EH (cell line): ENCODE measurements at places on chromosomes 11 and 22.

DNA sequence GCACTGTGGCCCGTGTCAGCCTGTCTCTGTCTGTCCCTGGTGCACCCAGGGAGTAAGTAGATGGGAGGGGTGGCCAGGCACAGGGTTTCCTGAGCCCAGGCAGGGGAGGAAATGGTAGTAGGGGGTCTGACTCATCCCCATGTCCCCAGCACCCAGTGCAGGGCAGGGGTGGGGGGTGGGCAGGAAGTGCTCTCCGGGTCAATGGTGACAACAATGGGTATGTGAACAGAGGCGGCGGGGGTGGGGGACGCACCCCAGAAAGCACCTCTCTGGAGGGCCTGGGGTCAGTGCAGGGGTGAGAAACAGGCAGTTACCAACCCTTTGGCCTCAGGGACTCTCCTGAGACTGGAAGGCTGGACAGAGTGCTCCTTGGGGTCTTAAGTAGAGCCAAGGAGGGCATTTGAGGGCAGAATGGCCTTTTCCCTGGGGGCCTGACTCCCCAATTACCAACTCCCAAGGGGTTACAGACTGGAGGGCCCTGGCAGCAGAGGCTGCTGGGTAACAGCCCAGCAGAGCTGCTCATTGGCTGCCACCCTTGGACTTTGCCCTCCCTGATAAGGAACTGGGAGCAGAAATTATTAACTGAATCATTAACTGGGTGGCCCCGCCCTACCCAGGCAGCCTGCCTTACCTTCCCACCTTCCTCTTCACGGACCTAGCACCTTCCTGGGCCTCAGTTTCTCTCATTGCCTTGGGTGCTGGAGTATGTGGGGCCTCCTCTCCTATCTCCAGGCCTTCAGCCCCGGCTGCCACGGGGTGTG, 4.2 kb downstream of the MYRF start:
- peak; percentile 83 for DNase-seq

DNA sequence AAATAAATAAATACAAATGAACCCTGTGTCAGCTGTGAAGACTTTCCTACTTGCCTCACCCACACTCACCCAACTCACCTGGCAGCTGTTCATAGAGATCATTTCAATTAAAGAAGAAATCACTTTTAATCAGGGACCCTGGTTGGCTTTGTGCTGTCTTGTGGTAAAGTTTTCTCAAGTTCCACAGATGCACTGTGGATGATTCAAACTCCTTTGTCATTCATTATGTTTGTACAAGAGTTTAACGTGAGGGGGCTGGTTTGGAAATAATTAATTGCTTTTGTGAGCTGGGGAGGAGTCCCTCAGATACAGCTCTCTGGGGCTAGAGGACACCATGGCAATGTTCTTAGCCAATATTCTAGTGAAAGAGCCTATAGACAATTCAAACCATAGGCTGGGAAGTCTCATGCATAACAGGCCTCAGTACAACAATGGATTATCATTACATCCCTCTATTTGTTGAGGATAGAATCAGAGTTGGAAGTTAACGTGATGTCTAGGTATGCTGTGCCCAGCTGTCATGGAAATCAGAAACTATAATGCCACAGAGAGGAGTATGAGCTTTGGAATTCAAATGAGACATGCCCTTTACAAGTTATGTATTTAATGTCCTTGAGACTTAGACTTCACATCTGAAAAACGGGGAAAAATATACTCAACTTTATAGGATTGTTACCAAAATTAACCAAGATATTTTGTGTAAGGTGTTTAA, 698.5 kb downstream of the KCNA4 start:
- peak; percentile 91 for DNase-seq

GRCh38 chr11:134041791-134042696, 26.8 kb upstream of the JAM3 start:
- DNase-seq: no peak

DNA sequence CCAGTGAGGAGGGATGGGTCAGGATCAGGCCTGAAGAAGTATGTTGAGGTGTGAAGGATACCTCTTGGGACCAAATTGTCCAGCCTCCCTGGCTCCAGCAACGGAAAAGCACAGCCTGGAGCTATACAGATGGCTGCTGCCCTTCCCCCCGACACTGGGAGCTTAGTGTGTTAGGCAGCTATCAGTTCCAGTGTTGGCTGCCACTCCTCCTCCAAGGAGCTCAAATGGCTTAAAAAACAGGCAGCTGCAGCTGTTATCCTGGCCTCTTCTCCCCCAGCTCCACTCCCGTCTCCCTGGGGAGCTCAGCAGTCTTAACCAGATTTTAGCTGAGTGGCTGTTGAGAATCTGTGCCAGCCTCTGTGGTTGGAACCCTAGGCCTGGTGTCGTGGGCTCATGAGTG, 225.0 kb downstream of the JRKL start:
- DNase-seq: no peak

DNA sequence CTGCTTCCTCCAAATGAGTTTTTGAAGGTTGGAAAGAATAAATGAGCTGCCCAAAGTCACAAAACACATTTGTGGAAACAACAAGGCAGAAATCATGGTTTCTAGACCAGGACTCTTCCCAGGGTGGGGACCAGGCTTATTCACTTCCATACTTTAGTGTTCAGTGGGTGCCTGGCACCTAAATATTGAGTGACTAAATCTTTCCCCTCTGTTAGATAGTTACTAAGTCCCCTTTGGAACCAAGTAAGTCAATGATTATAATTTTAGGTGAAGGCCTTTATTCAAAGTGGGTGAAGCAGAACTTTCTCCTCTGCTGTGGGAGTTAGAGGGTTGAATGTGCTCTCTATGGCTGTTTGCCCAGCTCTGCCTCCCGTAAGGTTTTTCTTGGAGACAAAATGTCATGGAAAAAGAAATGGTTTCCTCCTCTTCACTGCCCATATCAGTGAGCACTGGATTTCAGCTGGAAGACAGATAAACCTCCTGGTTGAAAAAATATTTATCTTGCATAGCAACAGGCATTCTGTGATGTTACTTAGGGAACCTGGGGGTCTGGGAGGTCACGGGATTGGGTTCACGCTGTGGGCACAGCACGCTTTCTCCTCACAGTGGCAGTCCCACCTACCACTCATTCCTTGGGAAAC, 117.8 kb downstream of the CCDC81 start:
- DNase-seq: no peak

DNA sequence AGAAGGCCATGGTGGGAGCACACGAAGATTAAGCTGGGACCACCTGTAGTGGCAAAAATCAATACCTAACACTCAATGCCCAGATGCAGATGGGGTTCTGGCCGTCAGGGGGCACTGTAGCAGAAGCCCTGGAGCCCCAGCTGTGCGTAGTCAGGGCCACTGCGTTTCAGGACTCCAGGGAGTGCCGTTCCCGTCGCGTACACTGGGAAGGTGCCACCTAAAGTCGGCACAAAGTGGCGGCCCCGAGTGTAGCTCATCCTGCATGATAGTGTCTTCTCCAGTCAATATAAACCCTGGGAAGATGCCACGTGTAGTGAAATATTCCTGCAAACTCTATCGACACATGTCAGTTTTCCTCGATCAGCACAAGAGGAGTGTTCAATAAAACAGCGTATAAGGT, 123.8 kb upstream of the NTM start:
- DNase-seq: no peak

DNA sequence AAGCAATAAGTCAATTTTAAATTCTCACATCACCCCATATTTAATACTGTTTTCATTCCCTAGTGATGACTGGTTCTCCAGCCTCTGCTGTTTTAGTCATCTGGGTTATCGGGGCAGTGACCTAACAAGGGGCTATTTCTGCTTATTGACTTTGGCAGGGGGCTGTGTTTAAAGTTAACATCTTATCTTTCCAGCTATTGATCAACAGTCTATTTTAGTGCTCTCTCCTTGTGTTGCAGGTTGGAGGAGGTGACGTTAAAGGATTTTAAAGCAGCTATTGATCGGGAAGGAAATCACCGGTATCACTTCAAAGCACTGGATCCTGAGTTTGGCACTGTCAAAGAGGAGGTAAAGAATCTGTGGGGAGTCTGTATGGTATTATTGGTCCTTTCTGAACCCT, 7.7 kb upstream of the DLAT start:
- DNase-seq: peak; percentile 37

- DNase-seq: peak; percentile 91
Observed at GRCh38 chr11:795634-796564, 2.2 kb downstream of the SLC25A22 start.

GRCh38 chr11:122653916-122654585, 1.5 kb upstream of the UBASH3B start:
- no peak for DNase-seq

- no peak for DNase-seq
Observed at GRCh38 chr11:8017071-8017470, 29.9 kb downstream of the EIF3F start.

GRCh38 chr11:130403271-130403804, 25.1 kb downstream of the ADAMTS8 start:
- DNase-seq: peak; percentile 85

- peak; percentile 43 for DNase-seq
Observed at GRCh38 chr11:73759610-73760134, 1.2 kb downstream of the RAB6A start.

DNA sequence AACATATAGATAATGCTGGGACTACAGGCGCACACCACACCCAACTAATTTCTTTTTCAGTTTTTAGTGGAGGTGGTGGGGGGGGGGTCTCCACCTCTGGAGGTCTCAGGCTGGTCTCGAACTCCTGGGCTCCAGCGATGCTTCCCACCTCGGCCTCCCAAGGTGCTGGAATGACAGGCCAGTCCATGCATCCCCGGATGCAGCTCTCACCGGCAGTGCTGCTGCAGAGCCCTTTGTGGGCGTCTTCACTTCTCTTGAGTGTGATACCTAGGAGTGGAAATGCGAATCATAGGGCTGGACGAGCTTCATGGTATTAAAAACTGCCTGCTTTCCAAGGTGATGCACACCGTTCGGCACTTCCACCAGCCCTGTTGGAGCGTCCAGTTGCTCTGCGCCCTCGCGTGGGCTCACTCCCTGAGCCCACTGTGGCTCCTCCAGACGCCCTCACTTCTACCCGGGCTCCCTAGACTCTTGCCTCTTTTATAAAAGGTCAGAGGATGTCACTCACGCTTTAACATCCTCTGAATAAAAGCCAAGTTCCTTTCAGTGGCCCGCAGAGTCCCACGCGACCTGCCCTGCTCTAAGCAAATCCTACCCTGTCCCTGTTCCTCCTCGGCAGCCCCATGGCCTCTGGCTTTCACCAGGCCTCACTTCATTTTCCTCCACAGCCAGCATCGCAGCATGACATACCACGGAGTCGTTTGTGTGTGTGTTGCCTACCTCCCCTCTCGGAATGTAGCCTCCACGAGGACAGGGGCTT, 837 bp upstream of the BID start:
- DNase-seq: no peak

- peak; percentile 63 for DNase-seq
Observed at GRCh38 chr22:50274311-50274710, 4.1 kb upstream of the MAPK11 start.

DNA sequence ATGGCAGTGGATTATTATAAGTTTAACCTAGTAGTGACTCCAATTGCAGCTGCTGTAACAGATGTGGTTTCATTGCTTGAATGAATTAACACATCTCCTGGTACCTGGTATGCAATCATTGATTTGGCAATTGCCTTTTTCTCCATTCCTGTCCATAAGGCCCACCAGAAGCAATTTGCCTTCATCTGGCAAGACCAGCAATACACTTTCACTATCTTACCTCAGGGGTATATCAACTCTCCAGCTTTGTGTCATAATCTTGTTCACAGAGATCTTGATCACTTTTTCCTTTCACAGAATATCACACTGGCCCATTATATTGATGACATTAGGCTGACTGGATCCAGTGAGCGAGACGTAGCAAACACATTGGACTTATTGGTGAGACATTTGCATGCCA, 128.7 kb upstream of the ZC3H12C start:
- no peak for DNase-seq

- DNase-seq: no peak
Observed at GRCh38 chr22:50302564-50302963, 4.9 kb downstream of the PLXNB2 start.

GRCh38 chr11:96035031-96035739, 111.3 kb upstream of the MTMR2 start:
- no peak for DNase-seq

GRCh38 chr22:29744902-29745301, 21.9 kb downstream of the ZMAT5 start:
- DNase-seq: peak; percentile 61

DNA sequence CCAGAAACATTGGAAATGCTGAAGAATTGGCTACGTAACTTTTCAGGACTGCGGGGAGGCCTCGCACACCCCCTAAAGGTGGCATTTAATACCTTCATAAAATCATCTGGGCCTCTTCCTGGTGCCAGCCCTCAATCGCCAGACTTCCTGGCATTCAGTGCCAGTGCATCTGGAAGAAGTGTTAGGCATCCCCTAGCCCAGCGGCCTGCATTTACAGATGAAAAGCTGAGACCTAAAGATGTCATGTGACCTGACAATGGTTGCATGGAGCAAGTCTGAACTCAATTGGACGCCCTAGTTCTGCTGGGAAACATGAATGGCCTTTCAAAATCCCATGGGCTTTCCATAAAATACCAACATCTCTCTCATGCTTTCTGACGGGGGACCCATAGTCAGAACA, 81.0 kb upstream of the TMEM45B start:
- no peak for DNase-seq

GRCh38 chr11:10349806-10350205, 44.9 kb downstream of the ADM start:
- no peak for DNase-seq

GRCh38 chr11:117933475-117933874, 4.3 kb upstream of the TMPRSS13 start:
- no peak for DNase-seq

GRCh38 chr22:29443452-29443851, 5.1 kb downstream of the RFPL1 start:
- DNase-seq: no peak

- no peak for DNase-seq
Observed at GRCh38 chr22:20782596-20783299, 8.8 kb downstream of the SERPIND1 start.

DNA sequence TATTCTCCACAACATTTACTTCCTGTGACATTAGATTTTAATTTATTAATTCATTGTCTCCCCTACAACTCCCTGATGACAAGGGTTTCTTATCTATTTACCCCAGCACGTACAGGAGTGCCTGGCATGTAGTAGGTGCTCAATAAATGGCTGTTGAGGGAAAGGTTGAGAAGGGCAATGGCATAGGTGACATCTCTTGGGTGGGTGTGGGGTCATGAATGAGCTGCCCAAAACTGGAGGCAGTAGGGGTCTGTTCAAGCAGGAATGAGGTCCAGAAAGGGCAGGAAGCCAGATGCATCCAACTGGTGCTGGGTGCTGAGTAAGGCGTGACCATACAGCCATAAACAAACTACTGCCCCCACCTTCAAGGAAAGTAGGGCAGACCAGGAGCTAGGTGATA, 2.8 kb downstream of the VWCE start:
- DNase-seq: no peak

DNA sequence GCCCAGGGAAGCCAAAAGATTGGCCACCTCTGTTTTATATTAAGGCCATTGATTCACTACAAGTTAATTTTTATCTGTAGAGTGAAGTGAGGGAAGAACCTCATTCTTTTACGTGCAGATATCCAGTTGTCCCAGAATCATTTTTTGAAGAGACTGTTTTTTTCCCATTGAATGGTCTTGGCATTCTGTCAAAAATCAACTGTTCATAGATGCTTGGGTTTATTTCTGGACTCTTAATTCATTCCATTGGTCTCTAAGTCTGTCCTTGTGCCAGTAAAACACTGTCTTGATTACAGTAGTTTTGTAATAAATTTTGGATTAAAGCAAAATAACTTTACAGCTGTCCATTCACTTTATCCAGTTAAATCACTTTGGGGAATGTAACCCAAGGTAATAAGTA, 26.8 kb downstream of the WBP2NL start:
- peak; percentile 7 for DNase-seq
